ENCODE measurements at places on chromosomes 12 and 14. TPM values are rescaled to one million over a fixed set of nuclear protein-coding genes. Genes with fewer than 3 reads are reported as not detected.

The LAG3 gene
- total RNA-seq, result 1.4 TPM

The ART4 gene
- 3.2 TPM for total RNA-seq

The SLC2A14 gene
- total RNA-seq, result 1.1 TPM

The RBM19 gene
- total RNA-seq, result 30.6 TPM

The JAG2 gene
- total RNA-seq, result 12.7 TPM

The ASIC1 gene
- total RNA-seq, result 4.1 TPM

The KRT72 gene
- not detected for total RNA-seq

The C2CD5 gene
- total RNA-seq, result 54.2 TPM

The TAS2R9 gene
- total RNA-seq, result not detected

The RDH16 gene
- 0.52 TPM for total RNA-seq

The RAB21 gene
- total RNA-seq, result 72.1 TPM

The PTCSC3 gene
- not detected for total RNA-seq

The FGF23 gene
- 0.06 TPM for total RNA-seq

The TAS2R42 gene
- not detected for total RNA-seq

The AICDA gene
- total RNA-seq, result 2.2 TPM

The RIPK3 gene
- 56.5 TPM for total RNA-seq

The ZNF26 gene
- 14.3 TPM for total RNA-seq

The CAPZA3 gene
- 0.20 TPM for total RNA-seq

The SPTSSA gene
- 32.7 TPM for total RNA-seq

The PIWIL1 gene
- 0.12 TPM for total RNA-seq

The TRHDE gene
- 6.9 TPM for total RNA-seq

The EFS gene
- 10.8 TPM for total RNA-seq

The TGFB3 gene
- total RNA-seq, result 57.9 TPM

The ALG10B gene
- 14.2 TPM for total RNA-seq

The AKAP3 gene
- 1.0 TPM for total RNA-seq

The KLHL33 gene
- total RNA-seq, result 0.92 TPM

The KRT78 gene
- not detected for total RNA-seq

The AKAP6 gene
- 40.1 TPM for total RNA-seq

The MYF5 gene
- not detected for total RNA-seq

The ABCD2 gene
- total RNA-seq, result 0.63 TPM

The ADAM20 gene
- 0.60 TPM for total RNA-seq

The PLEKHG3 gene
- total RNA-seq, result 101 TPM

The KRT85 gene
- not detected for total RNA-seq

The MANSC4 gene
- total RNA-seq, result not detected

The DBX2 gene
- total RNA-seq, result not detected

The PLD4 gene
- total RNA-seq, result 16.7 TPM

The LRRIQ1 gene
- 2.0 TPM for total RNA-seq

The ASPG gene
- 4.7 TPM for total RNA-seq

The IKZF4 gene
- 8.2 TPM for total RNA-seq

The GALNT8 gene
- total RNA-seq, result 0.43 TPM

The PAPLN gene
- total RNA-seq, result 17.3 TPM

The CCDC177 gene
- total RNA-seq, result not detected

The SERPINA9 gene
- not detected for total RNA-seq
